NCI-H146 (cell line): ENCODE measurements at places on chromosomes 11 and 22.

DNA sequence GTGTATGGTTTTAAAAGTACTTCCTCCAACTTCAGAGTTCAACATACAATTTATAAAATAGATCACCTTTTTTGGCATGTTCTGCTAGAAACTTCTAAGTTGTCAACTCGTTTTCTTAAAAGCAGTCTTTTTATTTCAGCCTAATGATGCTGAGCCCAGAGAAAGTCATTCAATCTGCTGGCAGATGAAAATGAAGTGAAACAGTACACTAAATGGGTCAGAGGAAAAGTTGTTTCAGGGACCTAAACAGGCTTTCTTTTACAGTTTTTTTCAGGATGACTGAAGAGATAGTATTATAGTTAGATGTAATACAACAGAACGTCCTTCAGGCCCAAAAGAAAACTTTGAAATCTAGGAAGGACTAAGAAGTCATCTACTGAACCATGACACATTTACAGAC lies 842.7 kb upstream of the CCDC90B start:
- no peak for DNase-seq

DNA sequence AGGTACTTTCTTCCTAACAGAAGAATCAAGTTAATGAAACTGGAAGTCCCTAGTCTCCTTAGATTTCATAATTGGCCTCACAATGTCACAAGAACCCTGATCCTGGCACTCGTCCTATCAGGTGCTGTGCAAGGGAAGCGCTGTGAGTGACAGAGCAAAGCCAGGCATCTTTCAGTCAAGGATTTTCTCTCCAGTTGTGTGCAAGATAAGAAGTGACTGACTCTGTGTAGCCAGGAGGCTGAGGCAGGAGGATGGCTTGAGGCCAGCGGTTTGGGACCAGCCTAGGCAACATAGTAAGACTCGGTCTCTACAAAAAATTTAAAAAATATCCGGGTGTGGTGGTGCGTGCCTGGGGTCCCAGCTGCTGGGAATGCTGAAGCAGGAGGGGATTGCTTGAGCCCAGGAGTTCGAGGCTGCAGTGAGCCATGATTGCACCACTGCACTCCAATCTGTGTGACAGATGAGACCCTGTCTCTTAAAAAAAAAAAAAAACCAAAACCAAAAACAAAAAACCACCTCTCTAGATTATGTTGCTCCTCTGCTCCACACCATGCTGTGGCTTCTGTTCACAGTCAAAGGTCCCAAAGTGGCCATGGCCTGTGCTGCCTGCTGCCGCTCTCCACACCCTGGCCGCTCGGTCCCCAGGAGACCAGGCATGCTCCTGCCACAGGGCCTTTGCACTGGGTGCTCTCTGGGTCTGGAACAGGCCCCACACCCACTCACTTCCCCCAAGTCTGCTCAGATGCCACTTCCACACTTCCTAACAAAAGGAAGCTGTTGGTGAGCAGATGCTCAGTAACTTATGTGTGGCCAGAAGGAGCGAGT lies 54.2 kb upstream of the CLDN5 start:
- no peak for DNase-seq

- DNase-seq = peak; percentile 94
Measured at GRCh38 chr11:118623269-118623655, 15.8 kb downstream of the PHLDB1 start.

DNA sequence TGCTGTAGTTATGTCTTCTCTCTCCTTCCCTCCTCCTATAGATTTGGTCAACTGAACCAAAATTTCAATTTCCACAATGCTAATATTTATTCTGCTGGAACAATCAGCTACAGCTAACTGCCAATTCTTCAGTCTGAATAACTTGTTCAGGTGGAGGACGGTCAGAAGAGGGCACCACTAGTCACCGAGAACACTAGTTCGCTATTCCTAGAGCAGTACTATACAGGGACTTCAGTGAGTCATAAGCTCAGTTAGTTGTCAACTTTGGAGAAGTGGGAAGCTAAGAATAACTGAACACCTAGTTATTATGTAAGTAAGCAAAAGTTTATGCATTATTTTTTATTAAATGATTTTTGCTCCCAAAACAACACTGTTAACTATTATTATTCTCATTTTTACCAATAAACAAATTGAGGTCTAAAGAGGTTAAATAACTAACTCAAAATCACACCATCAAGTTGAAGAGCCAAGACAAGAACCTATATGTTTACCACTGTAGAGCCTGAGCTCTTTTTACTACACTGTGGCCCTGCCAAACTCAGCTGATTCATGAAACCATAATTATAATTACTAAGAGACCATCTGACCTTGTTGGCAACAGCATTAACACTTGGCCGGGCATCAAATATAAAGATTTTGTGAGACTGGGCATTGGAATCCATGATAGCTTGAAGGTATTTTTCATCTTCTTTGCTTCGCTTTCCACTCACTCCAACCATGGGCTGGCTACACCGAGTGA lies 59.0 kb downstream of the CEP57 start:
- DNase-seq = peak; percentile 13

DNA sequence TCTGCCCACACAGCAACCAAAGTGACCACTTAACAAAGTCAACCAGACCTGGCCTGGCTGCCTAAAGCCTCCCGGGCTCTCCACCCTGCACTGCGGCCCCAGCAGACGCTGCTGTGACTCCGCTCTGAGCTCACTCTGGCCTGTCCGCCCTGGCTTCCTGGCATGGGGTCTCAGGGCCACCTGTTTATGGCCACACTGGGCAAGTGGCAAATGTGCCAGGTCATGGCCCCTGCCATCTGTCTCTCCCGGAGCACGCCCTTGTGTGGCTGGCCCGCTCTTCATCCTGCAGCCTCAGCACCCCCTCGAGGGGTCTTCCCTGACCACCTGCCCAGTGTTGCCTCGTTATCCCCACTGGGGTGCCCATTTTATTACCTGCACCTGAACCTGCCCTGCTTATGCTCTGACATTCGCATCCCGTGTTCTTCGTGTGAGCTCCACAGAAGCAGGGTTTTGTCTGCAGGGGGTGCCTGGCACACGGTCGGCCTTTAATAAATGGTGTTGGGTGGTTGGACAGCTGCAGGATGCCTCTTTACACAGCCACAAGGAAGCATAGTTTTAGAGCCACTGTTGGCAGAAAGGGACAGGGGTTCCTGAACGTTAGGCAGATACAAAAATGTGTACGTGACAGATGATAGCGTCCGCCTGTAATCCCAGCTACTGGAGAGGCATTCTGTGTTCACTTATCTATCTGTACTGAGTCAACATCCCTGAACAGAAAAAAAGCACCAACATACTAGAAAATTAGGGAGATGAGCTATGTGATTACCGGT lies 785.6 kb downstream of the TBC1D22A start:
- no peak for DNase-seq

- DNase-seq = no peak
Measured at GRCh38 chr11:77517753-77518152, 43.9 kb upstream of the PAK1 start.

DNA sequence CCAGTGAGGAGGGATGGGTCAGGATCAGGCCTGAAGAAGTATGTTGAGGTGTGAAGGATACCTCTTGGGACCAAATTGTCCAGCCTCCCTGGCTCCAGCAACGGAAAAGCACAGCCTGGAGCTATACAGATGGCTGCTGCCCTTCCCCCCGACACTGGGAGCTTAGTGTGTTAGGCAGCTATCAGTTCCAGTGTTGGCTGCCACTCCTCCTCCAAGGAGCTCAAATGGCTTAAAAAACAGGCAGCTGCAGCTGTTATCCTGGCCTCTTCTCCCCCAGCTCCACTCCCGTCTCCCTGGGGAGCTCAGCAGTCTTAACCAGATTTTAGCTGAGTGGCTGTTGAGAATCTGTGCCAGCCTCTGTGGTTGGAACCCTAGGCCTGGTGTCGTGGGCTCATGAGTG lies 225.0 kb downstream of the JRKL start:
- DNase-seq = no peak

- no peak for DNase-seq
Measured at GRCh38 chr22:20542736-20543135, 35.3 kb downstream of the MED15 start.

GRCh38 chr11:72398058-72398758 lies 36.1 kb downstream of the CLPB start:
- no peak for DNase-seq
